B cell (primary cell): ENCODE measurements at places on chromosomes 11 and 22. TPM values are rescaled to one million over a fixed set of nuclear protein-coding genes. Genes with fewer than 3 reads are reported as not detected.

DNA sequence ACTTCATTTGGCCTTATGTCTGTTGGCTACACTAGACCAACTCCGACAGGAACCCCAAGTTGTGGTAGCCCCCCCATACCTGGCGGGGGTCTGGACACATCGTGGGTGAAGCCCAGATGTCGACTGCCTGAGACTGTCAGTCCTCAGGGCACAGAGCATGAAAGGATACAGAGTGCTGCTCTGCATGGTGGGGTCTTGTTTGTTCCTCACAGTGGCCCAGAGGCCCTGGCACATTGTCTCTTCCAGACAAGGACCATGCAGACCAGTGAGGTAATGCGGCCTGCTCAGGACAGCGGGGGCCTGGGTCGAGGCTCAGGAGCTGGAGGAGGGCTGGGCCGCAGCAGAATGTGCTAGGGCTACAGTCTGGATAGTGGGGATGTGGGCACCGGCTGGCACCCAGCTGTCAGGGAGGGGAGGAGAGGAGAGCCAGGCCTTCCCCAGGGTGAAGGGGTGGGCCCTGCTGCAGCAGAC, 14.6 kb downstream of the CAPN5 start:
- no peak for DNase-seq
- no peak overlapping the region for H3K4me3 ChIP-seq
- H3K27ac ChIP-seq = no peak overlapping the region
- no peaks in the 10 kb centered on the region for H3K27me3 ChIP-seq

GRCh38 chr22:37686002-37686982, at the start of gene NOL12:
Gene NOL12 (plus strand): TSS chr22:37686343. CDS start chr22:37686393, 50 bp downstream.
- peak; percentile 93 for DNase-seq
- peak within 1 kb of the TSS; percentile 70 for H3K27ac ChIP-seq
- H3K27me3 ChIP-seq = no peaks in the 10 kb centered on the region
- H3K36me3 ChIP-seq = no peaks in the 10 kb centered on the region
- peak within 1 kb of the TSS; percentile 79 for H3K4me3 ChIP-seq

DNA sequence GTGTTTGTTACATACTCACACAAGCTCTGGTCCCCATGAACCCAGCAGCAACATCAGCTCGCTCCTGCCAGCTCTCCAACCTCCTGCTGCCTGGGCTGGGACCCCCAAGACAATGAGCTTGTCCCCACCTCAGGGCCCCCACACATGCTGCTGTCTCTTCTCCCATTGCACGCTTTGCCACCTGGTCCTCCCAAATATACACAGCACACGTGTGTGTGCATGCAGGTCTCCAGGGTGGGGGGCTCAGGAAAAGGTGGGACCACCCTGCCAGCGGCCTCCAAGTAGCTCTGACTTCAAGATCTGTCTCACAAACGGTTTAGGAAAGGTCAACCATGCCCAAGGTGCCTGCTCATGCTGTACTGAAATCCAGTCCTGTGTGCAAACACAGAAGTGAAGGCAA, 68.1 kb upstream of the CCND1 start:
- no peaks in the 10 kb centered on the region for H3K36me3 ChIP-seq
- peaks cover 23% of the 10 kb centered on the region for H3K27me3 ChIP-seq
- no peak overlapping the region for H3K27ac ChIP-seq
- no peaks in the 10 kb centered on the region for H3K4me1 ChIP-seq

The TMEM132A gene
- total RNA-seq = 11.3 and 13.8 TPM in 2 replicates

The TNNI2 gene
- total RNA-seq = 1.6 and 2.9 TPM in 2 replicates

- H3K27me3 ChIP-seq = peaks cover 2% of the 10 kb centered on the region
- no peak for DNase-seq
- H3K4me1 ChIP-seq = no peaks in the 10 kb centered on the region
- no peak overlapping the region for H3K4me3 ChIP-seq
- H3K27ac ChIP-seq = no peak overlapping the region
- no peaks in the 10 kb centered on the region for H3K36me3 ChIP-seq
Measured at GRCh38 chr22:30547188-30547587, 647 bp upstream of the SEC14L6 start.

DNA sequence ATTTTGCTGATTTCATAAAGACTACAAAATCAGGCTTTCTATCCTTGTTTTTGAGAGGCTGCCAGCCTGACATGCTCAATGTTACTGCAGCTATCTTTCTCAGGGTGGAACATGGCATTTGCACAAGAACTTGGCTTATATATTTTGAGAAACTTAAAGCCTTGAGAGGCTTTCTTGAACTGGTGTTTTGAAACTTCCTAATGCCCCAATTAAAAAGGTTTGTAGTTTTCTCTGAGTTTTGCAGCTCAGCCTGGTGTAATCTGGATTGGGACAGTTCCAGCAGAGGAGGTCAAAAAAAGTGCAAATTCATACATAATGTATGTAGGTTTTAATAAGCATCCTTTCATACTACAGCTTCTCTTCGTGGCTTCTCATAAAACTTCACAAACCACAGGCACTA, 223.4 kb downstream of the FAM76B start:
- no peak overlapping the region for H3K4me3 ChIP-seq
- H3K27me3 ChIP-seq = no peaks in the 10 kb centered on the region
- no peaks in the 10 kb centered on the region for H3K4me1 ChIP-seq
- DNase-seq = no peak
- H3K36me3 ChIP-seq = no peaks in the 10 kb centered on the region
- no peak overlapping the region for H3K27ac ChIP-seq

The BTG4 gene
- not detected in 2 replicates for total RNA-seq

- peak; percentile 64 for DNase-seq
- no peaks in the 10 kb centered on the region for H3K27me3 ChIP-seq
- peak overlapping the region; percentile 93 for H3K27ac ChIP-seq
Measured at GRCh38 chr22:36385491-36386350, 2.0 kb downstream of the MYH9 start.

GRCh38 chr11:134536677-134537076, 124.6 kb upstream of the B3GAT1 start:
- no peaks in the 10 kb centered on the region for H3K4me1 ChIP-seq
- DNase-seq = no peak
- no peaks in the 10 kb centered on the region for H3K27me3 ChIP-seq
- H3K36me3 ChIP-seq = no peaks in the 10 kb centered on the region

The SLC1A2 gene
- not detected in 2 replicates for total RNA-seq

DNA sequence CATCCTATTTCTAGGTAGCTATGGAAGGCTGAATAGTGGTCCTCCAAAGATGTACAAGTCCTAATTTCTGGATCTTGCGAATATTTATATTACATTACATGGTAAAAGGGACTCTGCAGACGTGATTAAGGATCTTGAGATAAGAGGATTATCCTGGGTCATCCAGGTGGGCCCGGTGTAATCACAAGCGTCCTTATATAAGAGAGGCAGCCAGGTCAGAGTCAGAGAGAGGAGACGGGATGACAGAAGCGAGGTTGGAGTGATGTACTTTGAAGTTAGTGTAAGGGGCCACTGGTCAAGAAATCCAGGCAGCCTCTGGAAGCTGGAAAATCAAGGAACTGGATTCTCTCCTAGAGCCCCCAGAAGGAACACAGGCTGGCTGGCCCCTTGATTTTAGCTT, 70.1 kb upstream of the MYOD1 start:
- no peaks in the 10 kb centered on the region for H3K36me3 ChIP-seq
- H3K27ac ChIP-seq = no peak overlapping the region
- no peak for DNase-seq
- no peaks in the 10 kb centered on the region for H3K4me1 ChIP-seq

GRCh38 chr11:62461740-62462507, 43.1 kb downstream of the SCGB1A1 start:
- no peaks in the 10 kb centered on the region for H3K36me3 ChIP-seq
- no peak overlapping the region for H3K4me3 ChIP-seq
- no peak overlapping the region for H3K27ac ChIP-seq
- DNase-seq = no peak
- H3K27me3 ChIP-seq = no peaks in the 10 kb centered on the region

- no peak overlapping the region for H3K4me3 ChIP-seq
- no peaks in the 10 kb centered on the region for H3K27me3 ChIP-seq
- H3K36me3 ChIP-seq = no peaks in the 10 kb centered on the region
- no peak for DNase-seq
- H3K4me1 ChIP-seq = peaks cover 2% of the 10 kb centered on the region
Measured at GRCh38 chr22:17167486-17167885, 8.4 kb upstream of the HDHD5 start.

DNA sequence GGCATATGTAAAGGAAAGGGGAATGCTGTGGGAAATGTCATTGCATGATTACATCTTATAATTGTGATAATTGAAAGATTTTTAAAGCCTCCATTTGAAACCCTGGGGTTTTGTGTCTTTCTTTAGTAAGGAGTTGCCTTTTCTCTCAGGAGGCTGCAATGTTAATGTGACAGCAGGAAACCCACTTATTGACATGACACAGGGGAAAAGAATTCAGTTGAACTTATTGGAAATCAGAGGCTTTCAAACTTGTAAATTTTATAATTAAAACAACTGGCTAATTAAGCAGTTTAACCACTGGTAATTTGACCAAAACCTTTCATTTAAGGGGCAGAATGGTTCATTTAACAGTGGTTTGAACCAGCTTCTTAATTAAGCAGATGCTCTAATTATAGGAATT, 31.2 kb downstream of the MRPL48 start:
- no peaks in the 10 kb centered on the region for H3K36me3 ChIP-seq
- no peak for DNase-seq
- H3K27me3 ChIP-seq = no peaks in the 10 kb centered on the region
- no peak overlapping the region for H3K27ac ChIP-seq
- no peak overlapping the region for H3K4me3 ChIP-seq

DNA sequence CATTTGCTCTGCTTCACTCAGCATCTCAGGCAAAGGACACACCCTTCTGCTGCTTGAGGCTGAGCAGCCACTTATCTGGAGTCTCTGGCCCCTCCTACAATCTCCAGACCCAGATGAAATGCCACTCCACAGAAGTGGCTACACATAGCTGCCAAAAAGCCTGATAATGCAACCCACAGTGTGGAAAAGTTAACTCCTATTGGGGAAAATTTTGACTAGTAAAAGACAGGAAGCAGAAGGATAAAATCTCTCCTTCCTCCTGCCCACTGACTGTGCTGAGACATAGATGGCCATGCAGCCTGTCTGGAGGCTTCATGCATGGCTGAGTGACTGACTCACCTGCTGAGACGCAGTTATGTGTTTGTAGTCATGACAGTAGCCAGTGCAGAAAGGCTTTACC, 92.3 kb upstream of the TEAD1 start:
- no peaks in the 10 kb centered on the region for H3K4me1 ChIP-seq
- H3K36me3 ChIP-seq = no peaks in the 10 kb centered on the region
- no peaks in the 10 kb centered on the region for H3K27me3 ChIP-seq
- H3K4me3 ChIP-seq = no peak overlapping the region

The INS gene
- total RNA-seq = not detected in 2 replicates

- H3K4me1 ChIP-seq = peaks cover 10% of the 10 kb centered on the region
- no peaks in the 10 kb centered on the region for H3K27me3 ChIP-seq
- H3K27ac ChIP-seq = no peak overlapping the region
- H3K4me3 ChIP-seq = no peak overlapping the region
- no peak for DNase-seq
Measured at GRCh38 chr11:102527041-102527440, 3.5 kb downstream of the MMP7 start.

DNA sequence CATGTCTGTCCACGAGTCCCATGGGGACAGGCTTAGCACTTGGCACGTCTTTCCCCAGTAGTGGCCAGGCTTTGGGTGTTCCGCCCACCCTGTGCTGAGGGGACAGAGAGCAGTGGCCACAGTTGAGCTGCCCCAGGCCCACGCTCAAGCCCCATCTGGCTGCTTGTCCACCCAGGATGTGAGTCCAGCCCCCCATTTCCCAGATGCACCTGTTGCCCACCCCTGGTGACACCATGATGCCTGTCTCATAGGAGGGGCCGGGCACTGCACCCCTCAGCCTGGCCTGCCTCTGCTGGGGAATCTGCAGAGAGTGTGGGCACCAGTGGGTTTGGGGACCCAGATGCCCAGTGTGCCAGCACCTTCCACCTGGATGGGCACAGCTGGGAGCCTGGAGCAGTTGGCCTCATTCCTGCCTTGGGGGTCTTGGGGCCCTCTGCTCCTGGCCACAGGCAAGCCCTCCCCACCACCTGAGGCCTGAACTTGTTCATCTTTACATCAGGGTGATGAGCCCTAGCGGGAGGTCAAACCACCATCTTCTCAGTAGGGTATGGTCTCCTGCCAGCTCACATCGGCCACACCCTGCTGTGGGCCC, 5.7 kb downstream of the SIGIRR start:
- H3K27ac ChIP-seq = no peak overlapping the region
- H3K4me3 ChIP-seq = no peak overlapping the region
- no peaks in the 10 kb centered on the region for H3K27me3 ChIP-seq
- H3K4me1 ChIP-seq = peaks cover 32% of the 10 kb centered on the region

The OR51B5 gene
- total RNA-seq = 0.66 and 0.67 TPM in 2 replicates

DNA sequence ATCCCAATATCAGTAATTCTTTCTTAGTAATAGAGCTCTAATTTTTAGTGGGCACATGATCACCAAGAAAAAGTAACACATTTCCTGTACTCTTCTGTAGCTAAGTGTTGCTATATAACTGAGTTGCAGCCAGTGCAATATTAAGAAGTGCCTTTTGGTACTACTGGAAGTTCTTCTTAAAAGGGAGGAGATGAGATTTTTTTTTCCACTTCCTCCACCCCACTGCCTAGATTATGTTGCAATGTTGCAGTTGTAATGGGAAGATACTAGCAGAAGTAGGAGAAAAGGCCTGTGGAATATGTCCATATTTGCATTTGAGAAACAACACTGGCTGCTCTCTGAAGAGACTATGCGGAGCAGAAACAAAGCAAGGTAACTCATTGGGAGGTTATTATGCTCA, 280.6 kb upstream of the ANO5 start:
- H3K27me3 ChIP-seq = no peaks in the 10 kb centered on the region
- no peak for DNase-seq
- no peaks in the 10 kb centered on the region for H3K36me3 ChIP-seq
- H3K4me3 ChIP-seq = no peak overlapping the region
- H3K27ac ChIP-seq = no peak overlapping the region

The CHST1 gene
- not detected in 2 replicates for total RNA-seq

The STK33 gene
- total RNA-seq = 9.3 and 13.2 TPM in 2 replicates

DNA sequence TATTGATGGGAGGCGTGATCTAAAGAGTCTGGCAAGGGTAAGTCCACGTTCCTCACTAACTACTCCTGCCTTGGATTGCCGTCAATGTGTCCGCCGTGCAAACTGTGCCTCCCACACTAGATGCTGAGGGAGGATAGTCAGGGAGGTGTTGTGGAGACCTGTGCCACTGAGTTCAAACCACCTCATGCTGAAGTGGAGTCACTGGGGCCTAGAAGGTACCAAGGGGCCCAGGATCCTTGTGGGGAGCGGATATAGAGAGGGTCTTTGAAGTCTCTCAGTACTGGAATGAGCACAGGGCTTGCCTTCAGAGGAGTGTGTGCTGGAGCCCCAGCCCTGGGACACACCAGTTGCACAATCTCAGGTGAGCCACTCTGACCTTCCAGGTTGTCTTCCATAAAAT, 27.1 kb upstream of the TMPRSS4 start:
- H3K4me3 ChIP-seq = no peak overlapping the region
- no peaks in the 10 kb centered on the region for H3K36me3 ChIP-seq
- H3K27me3 ChIP-seq = no peaks in the 10 kb centered on the region

GRCh38 chr11:58726737-58727414, 4.9 kb downstream of the GLYAT start:
- no peak overlapping the region for H3K27ac ChIP-seq
- no peaks in the 10 kb centered on the region for H3K27me3 ChIP-seq
- peak; percentile 4 for DNase-seq
- H3K4me3 ChIP-seq = no peak overlapping the region
- no peaks in the 10 kb centered on the region for H3K36me3 ChIP-seq
